ENCODE measurements at places on chromosomes 12 and 14.

DNA sequence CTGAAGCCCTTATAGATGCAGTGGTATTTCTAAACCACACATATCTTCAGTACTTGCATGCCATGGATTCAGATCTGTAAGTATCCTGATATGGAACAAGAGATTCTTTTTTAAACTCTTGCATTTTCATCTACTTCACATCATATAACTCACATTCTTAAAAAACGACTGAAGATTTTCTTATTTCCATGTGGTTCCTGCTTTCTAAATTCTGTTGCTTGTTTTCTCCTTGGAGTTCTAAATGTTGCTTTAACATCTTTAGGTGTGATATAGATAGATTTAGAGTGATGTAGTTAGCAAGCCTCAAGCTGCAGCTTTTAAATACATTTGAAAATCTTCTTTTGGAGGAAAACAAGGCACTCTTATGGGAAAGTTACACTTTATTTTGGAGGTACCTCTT lies 455.4 kb downstream of the FOXG1 start:
- DNase-seq: no peak

DNA sequence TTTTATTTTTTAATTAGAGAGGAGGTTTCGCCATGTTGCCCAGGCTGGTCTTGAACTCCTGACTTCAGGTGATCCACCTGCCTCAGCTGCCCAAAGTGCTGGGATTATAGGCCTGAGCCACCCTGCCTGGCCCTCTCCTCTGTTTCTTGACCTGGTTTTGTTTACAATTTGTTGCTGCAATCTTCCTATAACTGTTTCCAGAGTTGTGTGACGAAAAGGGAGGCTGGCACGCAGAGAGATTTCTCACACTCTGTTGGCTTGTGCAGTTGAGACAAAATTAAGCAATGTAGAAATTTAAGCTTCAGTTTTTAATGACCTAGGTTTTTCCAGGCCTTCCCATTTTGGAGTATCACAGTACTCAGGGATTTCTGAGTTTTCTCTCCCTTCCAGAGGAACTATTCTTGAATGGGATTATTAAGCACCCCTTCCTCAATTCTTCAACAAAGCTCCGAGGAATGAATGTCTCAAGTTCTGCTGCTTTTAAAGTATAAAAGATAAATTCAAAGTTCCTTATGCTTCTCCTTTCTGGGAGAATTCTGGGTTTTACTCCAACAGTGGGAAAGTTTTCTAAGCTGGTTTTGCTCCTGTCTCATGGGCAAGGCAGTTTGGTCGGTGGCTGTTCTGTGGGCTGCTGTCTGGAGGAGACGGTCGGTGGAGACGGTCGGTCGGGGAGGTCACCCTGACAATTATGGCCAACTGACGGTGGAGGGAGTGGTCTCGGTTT lies 20.4 kb upstream of the FOS start:
- peak; percentile 83 for DNase-seq

- DNase-seq: no peak
These were observed 4.9 kb downstream of the DDX51 start for GRCh38 chr12:132138941-132139871.

- peak; percentile 51 for DNase-seq
These were observed 62.9 kb downstream of the EPS8 start for GRCh38 chr12:15726027-15726877.

DNA sequence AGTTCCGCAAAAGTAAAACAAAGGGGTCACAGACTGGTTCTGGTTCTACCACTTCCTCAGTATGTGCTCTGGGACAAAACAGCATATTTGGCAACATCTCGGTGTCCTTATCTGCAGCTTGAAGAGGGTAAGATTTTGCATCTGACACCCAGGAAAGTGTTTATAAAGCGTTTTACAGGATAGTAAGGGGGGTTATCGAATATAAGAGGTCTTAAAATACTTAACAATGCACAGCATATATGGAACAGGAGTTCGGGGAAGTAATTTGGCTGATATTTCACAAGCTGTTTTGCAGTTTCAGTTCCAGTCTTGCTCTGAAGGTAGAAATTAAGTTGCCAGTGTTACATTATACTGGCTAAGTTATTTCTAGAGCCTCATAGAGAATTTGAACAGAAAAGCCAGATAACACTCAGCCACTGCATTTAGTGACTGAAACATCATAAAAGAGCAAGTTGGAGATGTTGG lies 904 bp upstream of the MAP4K5 start:
- peak; percentile 84 for DNase-seq

GRCh38 chr12:131735476-131736445 lies 24.9 kb downstream of the SFSWAP start:
- DNase-seq: no peak

DNA sequence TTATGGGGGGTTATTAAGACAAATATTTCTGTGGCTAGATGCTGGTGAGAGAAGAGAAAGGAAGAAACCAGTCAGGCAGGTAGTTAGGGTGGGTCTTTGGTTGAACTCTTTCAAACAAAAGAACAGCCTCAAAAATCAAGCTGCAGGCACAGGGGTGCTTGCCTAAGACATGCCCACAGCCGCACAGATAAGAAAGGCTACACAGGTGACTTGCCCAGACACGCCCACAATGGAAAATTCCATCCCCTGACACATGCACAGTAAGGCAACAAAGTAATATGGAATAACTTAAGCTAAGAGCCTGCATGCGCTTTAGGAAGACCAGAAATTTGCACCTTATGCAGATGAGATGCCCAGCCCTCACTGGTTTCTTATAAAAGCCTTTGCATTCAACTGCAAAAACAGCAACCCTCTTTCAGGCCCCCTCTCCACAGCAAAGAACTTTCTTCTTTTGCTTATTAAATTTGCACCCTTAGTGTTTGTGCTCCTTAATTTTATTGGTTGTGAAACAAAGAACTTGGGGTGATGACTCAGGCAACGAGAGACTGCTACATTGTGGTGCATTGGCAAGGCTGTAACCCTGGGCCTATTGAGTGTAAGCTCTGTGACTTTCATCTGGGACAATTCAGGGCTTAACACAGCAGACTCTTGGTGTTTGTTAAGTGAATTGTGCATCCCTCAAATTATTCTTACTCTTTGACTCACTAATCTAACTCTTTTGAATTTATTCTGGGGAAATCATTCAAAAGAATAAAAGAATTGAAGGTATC lies 149.4 kb downstream of the RPAP3 start:
- no peak for DNase-seq

GRCh38 chr12:86777325-86777724 lies 521.1 kb upstream of the MGAT4C start:
- no peak for DNase-seq
